ENCODE measurements at places on chromosomes 4 and X.

GRCh38 chrX:115535421-115535820, 25.6 kb upstream of the PLS3 start:
- DNase-seq: no peak

- no peak for DNase-seq
These were observed 4.5 kb downstream of the RAPGEF2 start for GRCh38 chr4:159107203-159107925.

DNA sequence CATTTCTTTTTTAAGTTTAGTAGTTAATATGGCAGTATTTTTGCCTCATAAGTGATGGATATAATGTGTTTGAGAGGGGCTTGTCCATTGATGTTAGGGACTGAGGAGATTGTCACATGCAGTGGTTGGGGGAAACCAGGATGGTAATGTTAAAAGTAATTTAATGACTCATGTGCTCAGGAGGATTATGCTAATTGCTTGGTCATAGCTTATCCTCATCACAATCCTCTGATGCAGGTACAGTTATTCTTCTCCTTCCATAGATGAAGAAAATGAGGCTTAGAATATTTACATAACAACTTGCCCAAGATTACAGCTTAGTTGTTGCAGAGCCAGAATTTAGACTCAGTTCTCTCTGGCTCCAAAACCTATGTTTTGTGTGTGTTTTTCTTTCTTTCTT, 94.4 kb upstream of the SCML1 start:
- DNase-seq: no peak

DNA sequence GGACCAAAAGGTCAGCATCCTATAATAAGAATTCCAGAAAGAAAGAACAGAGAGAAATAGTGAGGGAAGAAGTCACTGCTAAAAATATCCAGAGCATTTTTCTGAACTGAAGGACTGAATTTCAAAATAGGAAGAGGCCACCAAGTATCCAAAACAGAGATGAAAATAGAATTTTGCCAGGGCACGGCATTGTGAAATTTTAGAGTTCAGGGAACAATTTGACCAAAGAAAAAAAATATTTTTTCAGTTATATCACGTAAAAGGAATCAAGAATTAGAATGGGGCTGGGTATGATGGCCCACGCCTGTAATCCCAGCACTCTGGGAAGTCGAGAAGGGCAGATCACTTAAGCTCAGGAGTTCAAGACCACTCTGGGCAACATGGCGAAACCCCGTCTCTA, 65.4 kb downstream of the FGFBP1 start:
- DNase-seq: no peak

- no peak for DNase-seq
These were observed 145.5 kb downstream of the SHOX start for GRCh38 chrX:776061-776460.

DNA sequence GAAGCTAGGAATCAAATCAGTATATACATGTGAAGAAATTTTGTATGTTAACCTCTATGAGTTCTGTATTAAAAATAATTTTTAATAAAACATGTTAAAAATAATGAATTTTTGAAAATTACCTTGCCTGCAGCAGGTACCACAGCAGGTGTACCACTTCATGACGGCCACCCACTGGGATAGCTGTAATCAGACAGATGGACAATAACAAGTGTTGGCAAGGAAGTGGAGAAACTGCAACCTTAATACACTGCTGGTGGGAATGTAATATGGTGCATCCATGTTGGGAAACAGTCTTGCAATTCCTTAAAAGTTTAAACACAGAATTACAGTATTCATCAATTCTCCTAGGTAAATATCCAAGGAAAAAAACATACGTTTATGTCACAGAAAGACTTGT, 209.5 kb downstream of the RELL1 start:
- no peak for DNase-seq

GRCh38 chr4:184476695-184477094, 2.3 kb upstream of the IRF2 start:
- no peak for DNase-seq

GRCh38 chr4:87521319-87521718, 7.9 kb downstream of the SPARCL1 start:
- DNase-seq: no peak

- DNase-seq: no peak
These were observed 5.5 kb upstream of the TRIM2 start for GRCh38 chr4:153198719-153199118.

DNA sequence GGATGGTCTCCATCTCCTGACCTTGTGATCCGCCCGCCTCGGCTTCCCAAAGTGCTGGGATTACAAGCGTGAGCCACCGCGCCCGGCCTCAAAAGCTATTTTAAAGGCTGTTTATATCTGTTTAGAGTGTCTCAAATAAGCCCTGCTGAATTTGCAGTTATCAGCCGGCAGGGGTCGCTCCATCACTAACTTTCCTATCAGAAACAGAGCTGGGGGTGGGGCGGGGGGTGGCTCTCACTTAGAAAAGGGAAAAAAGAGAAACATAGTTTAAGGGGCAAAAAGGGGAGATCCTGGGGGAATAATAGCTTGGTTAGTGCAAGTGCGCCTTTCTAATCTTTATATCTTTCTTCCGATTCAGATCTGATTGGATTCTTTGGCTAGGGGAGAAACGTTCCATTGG, 450.7 kb downstream of the UBE2NL start:
- no peak for DNase-seq

DNA sequence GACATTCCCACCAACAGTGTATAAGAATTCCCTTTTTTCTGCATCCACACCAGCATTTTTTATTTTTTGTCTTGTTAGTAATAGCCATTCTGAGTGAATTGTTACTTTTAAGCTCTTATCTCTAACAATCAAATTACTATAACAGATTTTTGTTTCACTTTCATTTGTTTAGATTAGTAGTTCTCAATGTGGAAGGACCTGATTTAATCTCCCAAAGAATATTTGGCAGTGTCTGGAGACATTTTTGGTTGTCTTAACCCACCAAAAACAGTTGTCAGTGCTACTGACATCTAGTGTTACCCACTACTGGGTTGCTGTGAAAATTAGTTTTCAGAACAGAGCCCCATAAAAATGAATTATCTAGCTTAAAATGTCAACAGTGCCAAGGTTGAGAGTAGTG, 37.9 kb downstream of the RUFY3 start:
- DNase-seq: no peak

GRCh38 chr4:95084584-95084983, 326.8 kb downstream of the BMPR1B start:
- DNase-seq: no peak
